ENCODE measurements at places on chromosomes 3 and 15. TPM values are rescaled to one million over a fixed set of nuclear protein-coding genes. Genes with fewer than 3 reads are reported as not detected.
A peak's percentile ranks its signal among the peaks of the same experiment; 100 is the strongest.

GRCh38 chr15:62758126-62758951 lies 284.2 kb upstream of the TPM1 start:
- no peak overlapping the region for H3K4me3 ChIP-seq
- H3K27me3 ChIP-seq: no peaks in the 10 kb centered on the region
- H3K36me3 ChIP-seq: peaks cover 5% of the 10 kb centered on the region
- H3K4me1 ChIP-seq: peaks cover 7% of the 10 kb centered on the region
- peak overlapping the region; percentile 56 for H3K27ac ChIP-seq

The C3orf70 gene
- polyA plus RNA-seq: 0.67 TPM

DNA sequence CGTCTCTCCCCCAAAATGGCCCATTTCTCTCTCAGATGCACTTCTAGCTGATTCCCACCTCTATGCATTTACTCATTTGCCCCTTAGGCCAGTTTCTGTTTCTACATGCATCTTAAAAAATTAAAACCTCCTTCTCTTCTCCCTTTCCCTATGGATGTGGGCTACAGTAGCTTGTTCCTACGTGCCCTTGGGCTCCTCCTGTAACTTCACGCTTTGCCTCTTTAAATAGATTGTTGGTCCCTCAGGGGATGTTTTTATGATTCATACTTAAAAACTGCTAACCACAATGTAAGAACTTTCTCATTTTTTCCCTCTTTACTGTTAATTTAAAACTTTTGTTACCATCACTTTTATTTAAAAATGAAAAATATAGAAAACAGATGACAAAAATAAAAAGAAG lies 185.6 kb upstream of the MRPL3 start:
- H3K27ac ChIP-seq: no peak overlapping the region
- peaks cover 4% of the 10 kb centered on the region for H3K27me3 ChIP-seq

The MRPS11 gene
- 121 TPM for polyA plus RNA-seq

The NSUN3 gene
- polyA plus RNA-seq: 15.2 TPM

The RASGRP1 gene
- 0.13 TPM for polyA plus RNA-seq

GRCh38 chr3:175199961-175200360 lies 340.8 kb downstream of the NAALADL2 start:
- H3K4me3 ChIP-seq: no peak overlapping the region
- H3K36me3 ChIP-seq: no peaks in the 10 kb centered on the region
- no peak for DNase-seq
- no peaks in the 10 kb centered on the region for H3K27me3 ChIP-seq
- H3K27ac ChIP-seq: no peak overlapping the region
